CD8-positive, alpha-beta memory T cell (primary cell): ENCODE measurements at places on chromosomes 5 and 9. TPM values are rescaled to one million over a fixed set of nuclear protein-coding genes. Genes with fewer than 3 reads are reported as not detected.

DNA sequence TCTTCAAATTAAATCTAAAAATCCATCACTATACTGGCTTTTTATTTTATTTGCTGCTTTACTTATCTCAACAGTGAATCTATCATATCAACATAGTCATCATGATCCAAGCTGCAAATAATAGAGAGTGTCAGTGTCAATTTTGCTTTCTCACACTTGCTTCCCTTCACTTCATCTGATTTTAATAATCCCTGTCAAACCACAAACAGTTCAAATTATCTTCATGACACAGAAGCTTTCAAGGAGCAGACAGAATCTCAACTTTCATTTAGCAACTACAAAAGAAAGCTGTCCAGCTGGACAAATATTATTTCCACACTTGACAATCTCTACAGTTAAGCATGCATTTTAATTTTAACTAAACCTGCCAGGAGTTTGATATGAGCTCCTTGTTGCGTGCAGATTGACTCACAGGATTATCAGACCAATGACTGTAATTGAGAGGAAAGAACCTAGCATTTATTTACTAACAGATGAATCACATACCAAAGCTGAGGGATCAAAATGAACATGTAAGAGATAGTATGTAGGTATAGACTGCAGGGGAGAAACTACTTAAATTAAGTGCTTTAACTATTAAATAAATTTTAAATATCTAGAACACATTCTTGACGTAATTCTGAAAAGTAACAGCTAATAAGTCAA, 56.0 kb downstream of the KIAA0825 start:
- DNase-seq = no peak

DNA sequence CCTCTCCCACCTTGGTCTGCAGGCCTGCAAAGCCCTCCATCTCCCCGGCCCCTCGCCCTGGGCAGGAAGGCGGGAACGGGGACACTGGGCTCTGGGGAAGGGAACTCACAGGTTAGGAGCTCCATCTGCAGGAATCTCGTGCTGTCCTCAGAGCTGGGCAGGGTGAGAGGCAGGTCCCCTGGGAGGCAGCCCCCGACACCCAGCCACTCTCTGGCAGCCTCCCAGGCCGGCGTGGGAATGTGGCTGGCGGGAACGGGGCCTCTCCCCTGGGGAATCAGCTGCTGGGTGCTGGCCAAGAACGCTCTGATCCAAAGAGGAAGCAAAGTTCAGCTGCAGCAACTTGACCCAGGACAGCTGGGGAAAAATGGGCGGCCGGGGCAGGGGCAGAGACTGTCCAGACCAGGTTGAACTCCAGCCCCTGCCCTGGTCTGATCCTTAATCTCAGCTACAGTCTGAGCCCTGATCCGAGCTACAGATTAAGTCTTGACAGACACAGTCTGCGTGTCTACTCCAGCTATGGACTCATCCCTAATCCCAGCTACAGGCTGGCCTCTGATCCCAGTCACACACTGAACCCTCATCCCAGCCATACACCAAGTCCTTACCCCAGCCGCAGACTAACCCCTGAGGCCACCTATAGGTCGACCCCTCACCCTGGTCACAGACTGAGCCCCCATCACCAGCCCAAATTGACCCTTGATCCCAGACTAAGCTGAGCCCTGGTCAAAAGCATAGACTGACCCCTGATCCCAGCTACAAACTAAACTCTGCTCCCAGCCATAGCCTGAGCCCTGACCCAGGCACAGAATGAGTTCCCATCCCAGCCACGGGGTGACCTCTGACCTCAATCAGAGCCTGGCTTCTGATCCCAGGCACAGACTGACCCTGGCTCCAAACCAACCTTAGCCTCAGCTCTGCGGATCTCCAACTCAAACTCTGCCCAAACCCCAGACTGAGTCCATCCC, 37.3 kb upstream of the EGFL7 start:
- no peak for DNase-seq

- no peak for DNase-seq
Measured at GRCh38 chr5:108387758-108388157, 5.9 kb upstream of the FBXL17 start.

GRCh38 chr5:170159947-170160346, 54.2 kb downstream of the FOXI1 start:
- no peak for DNase-seq

SLC25A46 gene
- 46.4 TPM for total RNA-seq

DNA sequence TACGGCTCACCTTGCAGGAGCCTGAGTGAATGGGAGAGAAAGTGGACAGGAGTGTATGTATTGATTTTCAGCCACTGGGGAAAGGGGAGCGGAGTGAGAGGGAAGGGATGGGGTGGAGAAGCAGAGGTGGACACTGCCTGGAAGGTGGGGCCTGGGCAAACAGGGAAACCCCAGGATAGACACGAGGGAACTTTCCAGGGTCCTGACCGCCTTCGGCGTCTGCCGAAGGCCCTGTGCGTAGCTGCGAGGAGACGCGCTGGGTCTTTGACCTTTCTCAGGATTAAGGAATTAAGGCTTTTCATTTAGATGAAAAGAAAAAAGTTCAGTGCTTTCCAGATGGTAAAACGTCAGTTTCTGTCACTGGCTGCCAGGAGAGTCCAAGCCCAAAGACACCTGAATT, 134.6 kb upstream of the RAPGEF1 start:
- no peak for DNase-seq

- DNase-seq = no peak
Measured at GRCh38 chr9:80699511-80699998, 989.8 kb downstream of the TLE1 start.
